ENCODE measurements at places on chromosomes 4 and X.

- no peak for DNase-seq
Measured at GRCh38 chr4:144213371-144213770, 72.9 kb upstream of the GYPA start.

- DNase-seq = no peak
Measured at GRCh38 chr4:141571793-141572192, 64.6 kb upstream of the IL15 start.

DNA sequence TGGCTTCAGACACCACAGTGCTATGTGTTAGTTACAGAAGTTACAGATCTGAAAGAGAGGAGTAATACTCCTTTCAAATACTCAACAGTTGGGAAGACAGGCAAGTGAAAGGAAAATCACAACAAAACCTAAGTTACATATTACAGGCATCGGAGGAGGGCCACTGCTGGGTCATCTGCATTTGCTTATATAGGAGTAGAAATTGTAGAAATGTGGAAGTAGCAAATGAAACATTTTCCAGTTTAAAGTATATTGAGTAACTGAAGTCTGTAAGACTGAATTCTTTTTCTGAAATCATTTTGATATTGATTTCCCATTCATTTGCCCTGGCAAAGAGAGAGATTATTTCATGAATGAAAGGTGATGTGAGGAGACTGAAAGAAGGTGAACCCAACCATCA lies 201.7 kb downstream of the SPRY1 start:
- DNase-seq = no peak

- no peak for DNase-seq
Measured at GRCh38 chr4:337932-338758, 531 bp downstream of the ZNF141 start.

- no peak for DNase-seq
Measured at GRCh38 chr4:157880761-157881160, 292.1 kb downstream of the GASK1B start.

GRCh38 chrX:78979789-78980464 lies 34.7 kb downstream of the P2RY10 start:
- DNase-seq = no peak

GRCh38 chrX:129779747-129780146 lies at the start of gene SASH3:
TSS of gene SASH3 (plus strand) at chrX:129779949. CDS start at chrX:129780098, 149 bp downstream.
- DNase-seq = no peak

DNA sequence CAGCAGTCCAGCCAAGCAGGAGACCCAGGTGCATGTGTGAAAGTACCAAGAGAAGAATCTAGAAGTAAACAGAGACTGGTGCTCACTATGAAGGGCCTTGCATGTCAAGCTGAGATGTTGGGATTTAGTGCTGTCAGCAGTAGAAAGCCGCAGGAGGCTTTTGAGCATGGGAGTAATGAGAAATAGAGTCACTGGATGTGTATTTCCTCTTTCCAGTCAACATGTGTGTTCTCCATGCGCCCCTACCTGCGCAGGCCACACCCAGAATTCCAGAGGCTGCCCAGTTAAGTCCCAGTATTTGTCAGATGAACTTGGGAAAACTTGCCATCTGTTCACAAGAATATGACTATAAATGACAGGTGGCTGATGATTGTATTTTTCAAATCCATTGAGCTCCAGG lies 4.5 kb upstream of the MAMLD1 start:
- DNase-seq = no peak

DNA sequence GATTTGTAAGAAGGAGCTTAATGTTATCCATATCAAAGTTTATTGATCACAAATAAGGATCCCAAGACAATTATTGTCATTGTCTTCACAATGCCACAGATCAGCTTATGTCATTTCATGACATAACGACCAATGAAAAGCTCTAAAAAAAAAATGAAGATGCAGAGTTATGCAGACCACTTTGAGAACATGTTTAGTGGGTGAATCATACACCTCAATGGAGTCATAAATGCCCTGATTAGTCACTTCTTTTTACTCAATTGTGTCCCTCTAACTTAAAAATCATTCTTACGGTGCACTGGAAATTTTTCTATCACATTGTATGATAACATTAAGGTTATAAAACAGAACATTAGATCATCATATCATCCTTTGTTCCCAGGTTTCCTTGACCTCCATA lies 87.6 kb upstream of the GABRG1 start:
- no peak for DNase-seq

DNA sequence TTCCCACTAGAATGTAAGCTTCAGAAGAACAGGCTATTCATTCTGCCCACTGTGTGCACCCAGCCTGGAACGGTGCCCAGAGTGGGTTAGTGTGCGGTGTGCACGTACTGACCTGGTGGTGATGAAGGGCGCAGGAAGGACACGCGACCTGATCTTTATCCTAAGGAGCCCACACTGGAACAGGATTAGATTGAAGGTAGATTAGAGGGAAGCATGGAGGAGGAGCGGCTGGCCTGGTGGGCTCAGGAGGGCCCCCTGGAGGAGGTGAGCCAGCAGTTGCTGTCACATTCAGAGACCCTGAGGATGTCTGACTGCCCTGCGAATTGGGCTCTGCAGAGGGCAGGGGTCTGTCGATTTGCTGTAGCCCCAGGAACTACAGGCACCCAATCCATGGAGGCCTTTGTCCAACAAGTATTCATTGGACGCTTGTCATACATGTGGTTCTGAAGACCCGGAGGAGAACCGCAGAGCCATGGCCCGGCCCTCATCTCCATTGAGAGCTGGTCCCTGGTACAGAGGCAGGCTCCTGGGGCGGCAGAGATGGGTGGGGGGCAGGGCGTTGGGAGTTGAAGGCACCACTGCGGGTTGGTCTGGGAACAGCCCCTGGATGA lies 73.2 kb downstream of the HTRA3 start:
- DNase-seq = no peak

- DNase-seq = no peak
Measured at GRCh38 chr4:82652062-82652461, 90.3 kb upstream of the TMEM150C start.

- no peak for DNase-seq
Measured at GRCh38 chr4:79178760-79179159, 147.1 kb downstream of the NAA11 start.

- no peak for DNase-seq
Measured at GRCh38 chrX:17552044-17552650, 177.1 kb downstream of the NHS start.

DNA sequence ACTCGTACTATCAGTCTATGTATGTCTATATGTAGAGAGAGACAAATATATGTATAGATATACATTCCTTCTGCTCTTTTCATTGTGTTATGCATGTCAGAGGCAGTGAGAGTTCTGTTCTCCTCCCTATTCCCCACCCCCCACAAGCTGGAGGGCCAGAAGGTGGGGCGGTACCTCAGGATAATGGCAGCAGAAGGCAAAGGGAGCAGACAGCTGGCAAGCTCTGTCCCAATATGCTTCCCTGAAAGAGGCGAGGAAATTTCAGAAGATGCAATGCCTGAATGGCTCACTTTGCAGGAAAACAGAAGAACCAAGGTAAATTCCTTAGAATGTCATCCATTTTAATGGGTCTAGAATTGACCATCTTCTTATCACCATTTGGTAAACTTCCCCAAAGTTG lies 114.4 kb downstream of the NAA11 start:
- no peak for DNase-seq
